Endothelial cell (in vitro differentiated cells): ENCODE measurements at places on chromosomes 12 and 14. TPM values are rescaled to one million over a fixed set of nuclear protein-coding genes. Genes with fewer than 3 reads are reported as not detected.

Gene EMC9
- 16.7 TPM for total RNA-seq

Gene DAO
- 0.41 TPM for total RNA-seq

- peaks cover 3% of the 10 kb centered on the region for H3K27me3 ChIP-seq
- DNase-seq = no peak
- no peak overlapping the region for H3K27ac ChIP-seq
- H3K4me1 ChIP-seq = no peaks in the 10 kb centered on the region
- H3K4me3 ChIP-seq = no peak overlapping the region
- no peaks in the 10 kb centered on the region for H3K36me3 ChIP-seq
These were observed 209.8 kb downstream of the BCL11B start for GRCh38 chr14:99062216-99062615.

- H3K4me3 ChIP-seq = no peak overlapping the region
- no peak for DNase-seq
- peaks cover 2% of the 10 kb centered on the region for H3K27me3 ChIP-seq
- no peak overlapping the region for H3K27ac ChIP-seq
- H3K4me1 ChIP-seq = no peaks in the 10 kb centered on the region
These were observed 7.8 kb downstream of the P2RX4 start for GRCh38 chr12:121217761-121218160.

DNA sequence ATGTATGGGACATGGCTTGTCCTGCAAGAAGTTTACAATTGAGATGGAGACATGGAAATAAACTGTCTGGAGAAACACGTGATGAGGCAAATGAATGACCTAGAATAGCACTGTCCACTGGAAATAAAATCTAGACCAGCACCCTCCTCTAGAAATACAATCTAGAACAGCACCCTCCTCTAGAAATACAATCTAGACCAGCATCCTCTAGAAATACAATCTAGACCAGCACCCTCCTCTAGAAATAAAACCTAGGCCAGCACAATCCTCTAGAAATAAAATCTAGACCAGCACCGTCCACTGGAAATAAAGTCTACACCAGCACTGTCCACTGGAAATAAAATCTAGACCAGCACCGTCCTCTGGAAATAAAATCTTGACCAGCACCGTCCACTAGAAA lies 69.2 kb upstream of the RFLNA start:
- peaks cover 6% of the 10 kb centered on the region for H3K36me3 ChIP-seq
- no peak for DNase-seq
- H3K27ac ChIP-seq = no peak overlapping the region

DNA sequence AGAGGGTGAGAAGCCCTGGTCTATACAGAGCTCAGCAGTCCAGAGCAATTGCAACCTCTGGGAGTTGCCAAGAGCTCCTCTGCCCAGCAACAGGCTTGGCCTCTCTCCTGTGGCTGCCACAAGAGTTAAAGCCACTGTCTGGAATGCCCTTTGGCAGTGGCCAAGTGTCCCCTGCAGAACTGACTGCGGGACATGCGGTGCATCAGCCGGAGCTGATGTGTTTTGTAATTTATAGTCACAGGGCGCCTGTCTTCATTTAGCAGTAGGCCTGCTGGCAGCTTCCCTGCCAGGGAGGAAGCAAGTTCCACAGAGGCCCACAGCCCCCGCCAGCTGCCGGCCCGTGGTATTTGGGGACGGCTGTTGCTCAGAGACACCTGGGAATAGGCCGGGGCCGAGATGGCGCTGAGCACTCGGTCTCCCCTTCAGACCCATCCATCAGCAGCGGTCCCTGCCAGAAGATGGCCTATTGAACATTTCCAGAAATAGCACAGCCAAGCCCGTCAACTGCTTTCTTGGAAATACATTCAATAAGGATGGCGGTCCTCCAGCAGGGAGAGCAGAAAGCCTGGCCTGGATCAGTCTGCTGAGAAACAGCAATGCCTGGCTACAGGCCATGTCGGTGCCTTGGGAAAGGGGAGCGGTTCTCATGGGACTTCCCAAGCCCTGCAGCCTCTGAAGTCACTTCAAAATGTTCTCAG lies 217.4 kb downstream of the CRADD start:
- no peak overlapping the region for H3K27ac ChIP-seq
- H3K27me3 ChIP-seq = peaks cover 4% of the 10 kb centered on the region
- H3K4me1 ChIP-seq = peaks cover 46% of the 10 kb centered on the region
- no peaks in the 10 kb centered on the region for H3K36me3 ChIP-seq
- no peak for DNase-seq

DNA sequence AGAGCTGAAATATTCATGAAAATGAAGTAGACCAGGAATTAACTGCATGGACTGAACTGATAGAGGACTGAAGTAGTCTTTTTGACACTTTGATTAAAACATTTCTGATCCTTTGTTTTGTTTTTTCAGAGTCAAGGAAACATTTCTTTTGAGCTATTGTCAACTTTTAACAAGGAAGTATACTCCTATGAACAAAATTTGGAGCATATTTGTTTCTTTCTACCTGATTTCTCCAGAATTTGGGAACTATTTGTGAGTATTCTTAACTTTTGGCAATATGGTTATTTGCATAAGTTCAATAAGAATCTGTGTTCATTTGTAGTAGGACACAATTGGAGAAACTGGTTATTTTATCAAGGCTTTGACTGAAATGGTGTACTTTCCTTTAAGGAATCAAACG lies 71.3 kb upstream of the HECTD1 start:
- no peak overlapping the region for H3K27ac ChIP-seq
- H3K36me3 ChIP-seq = peaks cover 11% of the 10 kb centered on the region
- no peak overlapping the region for H3K4me3 ChIP-seq
- peaks cover 1% of the 10 kb centered on the region for H3K27me3 ChIP-seq

Gene NOXRED1
- total RNA-seq = 0.49 TPM

GRCh38 chr12:31387466-31387865 lies 61.5 kb upstream of the SINHCAF start:
- peaks cover 5% of the 10 kb centered on the region for H3K36me3 ChIP-seq
- peaks cover 25% of the 10 kb centered on the region for H3K4me1 ChIP-seq
- peaks cover 2% of the 10 kb centered on the region for H3K27me3 ChIP-seq
- no peak overlapping the region for H3K27ac ChIP-seq
- no peak overlapping the region for H3K4me3 ChIP-seq

DNA sequence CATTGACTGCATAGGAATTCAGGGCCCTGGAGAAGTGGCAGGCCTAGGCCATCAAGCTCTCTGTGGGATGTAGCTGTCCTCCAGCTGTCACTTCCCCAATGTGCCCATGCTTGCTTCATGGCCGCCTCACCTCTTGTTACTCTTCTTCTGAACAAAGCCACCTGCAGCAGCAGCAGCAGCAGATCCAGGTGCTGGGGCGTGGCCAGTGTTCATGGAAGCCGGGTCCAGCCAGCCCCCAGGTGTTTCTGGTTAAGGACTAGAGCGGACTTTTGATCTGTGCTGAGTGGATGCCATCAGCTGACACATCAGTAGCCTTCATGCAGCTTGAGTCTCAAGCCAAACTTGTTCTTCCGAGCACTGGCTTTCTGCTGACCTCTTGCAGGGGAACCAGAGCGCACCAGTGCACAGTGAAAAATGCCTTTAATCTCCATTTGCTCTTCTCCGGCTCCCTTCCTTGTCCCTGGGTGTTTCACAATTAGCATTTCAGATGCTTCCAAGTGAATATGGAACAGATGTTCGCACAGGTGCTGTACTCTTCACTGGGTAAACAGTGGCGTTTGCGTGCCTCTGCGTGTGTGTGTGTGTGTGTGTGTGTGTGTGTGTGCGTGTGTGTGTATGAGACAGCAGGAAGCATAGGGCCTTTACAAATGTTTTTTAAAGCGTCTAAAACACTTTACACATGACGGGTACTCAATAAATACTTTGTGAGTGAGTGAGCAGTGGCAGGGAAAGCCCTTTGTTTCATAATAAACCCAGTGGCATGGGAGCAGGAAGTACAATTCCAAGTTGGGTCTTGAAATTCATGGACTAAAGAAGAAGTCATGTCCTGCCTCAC lies 20.1 kb downstream of the TPCN1 start:
- H3K36me3 ChIP-seq = peaks cover 5% of the 10 kb centered on the region
- peaks cover 6% of the 10 kb centered on the region for H3K27me3 ChIP-seq

DNA sequence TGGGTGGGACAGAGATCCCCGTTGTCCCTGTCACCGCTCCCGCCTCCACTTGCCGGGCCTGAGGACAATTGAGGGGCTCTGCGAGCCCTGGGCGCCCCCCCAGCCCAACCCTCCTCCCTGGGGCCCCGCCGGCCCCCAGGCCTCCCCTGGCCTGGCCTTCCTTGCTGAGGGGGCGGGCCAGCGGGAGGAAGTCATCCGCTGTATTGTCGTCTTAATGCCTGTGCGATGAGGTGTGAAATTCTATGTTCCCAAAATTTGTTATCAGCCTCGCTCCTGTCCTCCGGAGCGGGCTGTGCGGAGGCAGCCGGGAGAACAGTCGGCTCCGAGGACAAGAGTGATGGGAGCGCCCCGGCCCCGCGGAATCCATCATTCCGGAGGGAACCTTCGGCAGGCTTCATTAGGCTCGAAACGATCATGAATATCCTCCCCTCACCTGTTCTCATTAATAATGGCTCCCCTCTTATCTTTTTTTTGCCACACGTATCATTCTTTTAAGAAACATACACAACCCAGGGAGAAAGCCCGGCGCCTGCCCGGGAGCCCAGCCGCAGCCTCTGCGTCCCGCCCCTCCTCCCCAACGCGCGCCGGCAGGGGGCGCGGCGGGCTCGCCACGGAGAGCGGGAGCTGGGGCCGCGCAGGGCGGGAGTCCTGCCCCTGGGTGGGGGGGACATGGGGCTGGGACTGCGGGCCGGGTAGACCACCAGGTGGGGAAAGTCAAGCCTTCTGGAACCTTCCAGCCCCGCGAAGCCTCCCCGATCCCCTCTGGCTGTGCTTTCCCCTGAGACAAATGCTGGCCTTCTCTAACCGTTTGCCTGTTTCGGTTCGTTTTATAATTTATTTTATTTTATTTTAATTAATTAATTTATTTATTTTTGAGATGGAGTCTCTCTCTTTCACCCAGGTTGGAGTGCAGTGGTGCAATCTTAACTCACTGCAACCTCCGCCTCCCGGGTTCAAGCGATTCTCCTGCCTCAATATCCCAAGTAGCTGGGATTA lies 17.1 kb upstream of the DLK1 start:
- DNase-seq = peak; percentile 51
- no peak overlapping the region for H3K27ac ChIP-seq
- H3K36me3 ChIP-seq = peaks cover 5% of the 10 kb centered on the region
- H3K4me1 ChIP-seq = peaks cover 25% of the 10 kb centered on the region
- peak overlapping the region; percentile 35 for H3K4me3 ChIP-seq

GRCh38 chr12:62282057-62282774 lies 22.0 kb downstream of the USP15 start:
- no peak overlapping the region for H3K4me3 ChIP-seq
- no peaks in the 10 kb centered on the region for H3K27me3 ChIP-seq
- H3K4me1 ChIP-seq = peaks cover 2% of the 10 kb centered on the region
- no peak for DNase-seq
- no peak overlapping the region for H3K27ac ChIP-seq

Gene ISCU
- 67.8 TPM for total RNA-seq

DNA sequence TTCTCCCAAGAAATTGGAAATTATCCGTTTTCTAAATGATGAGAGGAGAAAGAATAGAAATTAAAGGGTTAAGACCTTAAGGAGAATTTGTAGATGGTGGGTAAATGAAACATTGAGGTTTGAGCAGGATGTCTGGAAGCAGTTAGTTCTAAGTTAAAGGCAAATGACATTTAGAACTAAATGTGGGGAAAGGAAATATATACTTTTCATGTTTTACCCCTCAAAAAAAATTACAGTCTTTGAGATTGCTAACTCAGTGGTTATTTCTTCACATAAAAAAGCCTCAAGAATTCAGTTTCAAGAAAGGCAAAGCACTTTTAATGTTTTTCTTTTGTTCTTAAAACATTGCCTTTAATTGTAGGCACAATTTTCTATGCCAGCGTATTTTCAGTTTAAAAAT lies 114.0 kb downstream of the PLEKHA5 start:
- DNase-seq = no peak
- no peak overlapping the region for H3K4me3 ChIP-seq
- H3K27ac ChIP-seq = no peak overlapping the region
- H3K36me3 ChIP-seq = no peaks in the 10 kb centered on the region
- peaks cover 4% of the 10 kb centered on the region for H3K4me1 ChIP-seq
- no peaks in the 10 kb centered on the region for H3K27me3 ChIP-seq

DNA sequence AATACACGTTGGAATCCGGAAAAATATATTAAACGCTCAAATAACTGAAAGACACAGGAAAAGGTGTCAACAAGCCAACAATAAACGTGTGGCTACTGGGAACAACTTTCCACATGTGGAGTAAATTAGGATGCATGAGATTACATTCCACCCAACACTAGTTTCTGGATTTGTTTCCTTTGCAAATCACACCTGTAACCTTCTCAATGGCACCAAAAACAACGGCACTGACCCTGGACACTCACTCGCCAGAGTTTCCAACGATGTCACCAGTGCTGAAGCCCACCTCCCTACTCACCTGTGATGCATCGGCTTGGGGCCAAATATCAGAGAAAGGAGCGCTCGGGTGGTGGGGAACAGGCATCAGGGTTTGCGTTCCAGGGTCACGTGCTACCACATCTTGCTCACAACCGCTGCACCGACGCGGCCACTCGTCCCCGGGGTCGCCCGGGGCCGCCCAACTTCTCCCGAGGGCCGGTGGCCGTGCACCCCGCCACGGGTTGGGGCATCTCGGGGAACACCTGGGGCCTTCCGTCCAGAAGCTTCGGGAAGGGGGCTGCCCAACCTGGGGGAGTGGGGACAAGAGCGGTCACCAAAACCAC lies 629 bp downstream of the PRDM4 start:
- peak overlapping the region; percentile 96 for H3K4me3 ChIP-seq
- H3K4me1 ChIP-seq = peaks cover 11% of the 10 kb centered on the region
- peak; percentile 28 for DNase-seq

Gene ANKRD33
- 0.31 TPM for total RNA-seq

Gene MGAT4C
- 1.1 TPM for total RNA-seq

GRCh38 chr12:47881051-47881450 lies 23.7 kb downstream of the VDR start:
- DNase-seq = no peak
- peaks cover 15% of the 10 kb centered on the region for H3K36me3 ChIP-seq
- peaks cover 20% of the 10 kb centered on the region for H3K4me1 ChIP-seq
- H3K27me3 ChIP-seq = peaks cover 3% of the 10 kb centered on the region
- H3K4me3 ChIP-seq = no peak overlapping the region

Gene DHRS2
- not detected for total RNA-seq

Gene IGF1
- 3.4 TPM for total RNA-seq

- H3K4me3 ChIP-seq = no peak overlapping the region
- no peaks in the 10 kb centered on the region for H3K4me1 ChIP-seq
- H3K36me3 ChIP-seq = no peaks in the 10 kb centered on the region
- H3K27me3 ChIP-seq = peaks cover 1% of the 10 kb centered on the region
- DNase-seq = no peak
- H3K27ac ChIP-seq = no peak overlapping the region
These were observed 14.1 kb downstream of the PLCZ1 start for GRCh38 chr12:18723752-18724151.

Gene POP5
- total RNA-seq = 17.8 TPM

- no peak overlapping the region for H3K4me3 ChIP-seq
- DNase-seq = no peak
- H3K27me3 ChIP-seq = peaks cover 23% of the 10 kb centered on the region
These were observed 319.4 kb downstream of the TMEM121 start for GRCh38 chr14:105845725-105846309.

- no peak for DNase-seq
- peaks cover 3% of the 10 kb centered on the region for H3K36me3 ChIP-seq
These were observed 22.8 kb downstream of the ITPK1 start for GRCh38 chr14:93092606-93093556.

Gene GDF3
- 77.7 TPM for total RNA-seq
